ENCODE measurements at places on chromosomes 2 and 18.

DNA sequence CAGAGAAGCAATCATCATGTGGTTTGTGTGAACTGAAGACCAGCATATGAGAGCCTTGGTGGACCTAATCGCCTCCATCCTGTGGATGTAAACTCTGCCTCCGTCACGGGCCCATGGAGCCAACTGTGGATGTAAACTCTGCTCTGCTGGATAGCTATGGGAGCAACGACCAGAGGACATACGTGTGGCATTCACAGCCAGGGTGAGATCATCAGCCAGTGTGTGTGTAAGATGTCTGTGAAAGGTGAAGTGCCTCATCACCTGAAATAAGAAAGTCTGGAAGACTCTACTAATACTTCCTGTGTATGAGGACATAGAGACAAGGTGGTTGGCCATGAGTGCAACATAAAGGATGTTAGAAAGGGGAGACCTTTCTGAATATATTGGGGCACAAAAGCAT is 63.5 kb downstream of the CYB5A start:
- DNase-seq = no peak

DNA sequence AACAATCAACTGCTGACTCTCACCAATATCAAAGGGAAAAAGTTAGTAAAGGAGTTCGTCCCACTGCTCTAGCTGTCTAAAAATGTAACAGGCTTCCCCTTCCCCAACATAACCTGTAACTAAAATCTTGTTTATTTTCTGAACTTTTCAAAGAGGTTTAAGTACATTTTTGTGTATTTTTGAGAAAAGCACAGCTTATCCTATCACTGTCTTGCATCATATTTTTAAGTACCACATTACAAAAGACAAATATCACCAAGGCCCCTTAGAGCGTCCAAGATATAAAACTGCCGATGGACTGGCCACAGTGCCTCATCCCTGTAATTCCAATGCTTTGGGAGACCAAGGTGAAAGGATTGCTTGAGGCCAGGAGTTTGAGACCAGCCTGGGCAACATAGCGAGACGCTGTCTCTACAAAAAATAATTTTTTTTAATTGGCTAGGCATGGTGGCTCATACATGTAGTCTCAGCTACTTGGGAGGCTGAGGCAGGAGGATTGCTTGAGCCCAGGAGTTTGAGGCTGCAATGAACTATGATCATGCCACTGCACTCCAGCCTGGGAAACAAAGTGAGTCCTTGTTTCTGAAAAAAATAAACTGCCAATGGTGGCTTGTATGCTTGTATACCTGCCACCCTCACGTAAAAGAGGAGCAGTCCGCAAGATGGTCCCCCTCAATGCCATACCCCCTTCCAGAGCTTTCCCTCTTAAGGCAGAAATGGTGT is 21.2 kb upstream of the LAPTM4A start:
- no peak for DNase-seq

- DNase-seq = no peak
These were observed 172.2 kb upstream of the MYO3B start for GRCh38 chr2:170005702-170006101.

DNA sequence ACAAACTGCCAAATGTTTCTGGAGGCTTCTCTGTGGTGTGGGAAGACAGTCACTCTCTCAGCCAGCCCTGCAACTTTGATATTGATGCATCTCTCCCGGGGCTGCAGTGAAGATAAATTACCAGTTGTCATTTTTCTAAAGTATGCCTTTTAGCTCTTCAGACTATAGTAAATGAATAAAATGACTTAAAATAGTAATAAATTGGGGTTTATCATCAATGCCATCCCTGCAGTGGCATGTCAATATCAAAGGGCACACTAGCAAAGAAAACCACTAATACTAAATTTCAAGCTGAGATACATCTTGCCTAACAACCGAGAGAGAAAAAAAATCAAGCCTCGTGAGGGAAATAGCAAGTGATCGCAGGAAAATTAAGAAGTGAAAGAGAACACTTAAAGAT is 749.5 kb upstream of the SLC39A10 start:
- no peak for DNase-seq

DNA sequence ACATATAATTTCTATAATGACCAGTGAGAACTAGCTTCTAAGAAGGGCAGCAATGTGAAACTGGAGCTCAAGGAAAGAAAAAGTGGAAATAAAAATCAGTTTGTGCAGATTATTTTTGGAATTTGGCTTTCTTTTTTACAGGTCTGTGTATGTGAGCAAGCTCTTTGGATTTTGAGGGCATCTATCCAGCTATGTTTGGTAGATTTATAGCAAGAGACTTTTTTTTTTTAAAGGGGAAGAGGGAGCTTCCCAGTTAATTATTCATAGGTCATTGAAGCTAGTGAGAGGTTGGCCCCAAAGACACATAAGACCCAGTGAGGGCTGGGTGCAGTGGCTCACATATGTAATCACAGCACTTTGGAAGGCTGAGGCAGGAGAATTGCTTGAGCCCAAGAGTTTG is 24.0 kb upstream of the COLEC12 start:
- no peak for DNase-seq

DNA sequence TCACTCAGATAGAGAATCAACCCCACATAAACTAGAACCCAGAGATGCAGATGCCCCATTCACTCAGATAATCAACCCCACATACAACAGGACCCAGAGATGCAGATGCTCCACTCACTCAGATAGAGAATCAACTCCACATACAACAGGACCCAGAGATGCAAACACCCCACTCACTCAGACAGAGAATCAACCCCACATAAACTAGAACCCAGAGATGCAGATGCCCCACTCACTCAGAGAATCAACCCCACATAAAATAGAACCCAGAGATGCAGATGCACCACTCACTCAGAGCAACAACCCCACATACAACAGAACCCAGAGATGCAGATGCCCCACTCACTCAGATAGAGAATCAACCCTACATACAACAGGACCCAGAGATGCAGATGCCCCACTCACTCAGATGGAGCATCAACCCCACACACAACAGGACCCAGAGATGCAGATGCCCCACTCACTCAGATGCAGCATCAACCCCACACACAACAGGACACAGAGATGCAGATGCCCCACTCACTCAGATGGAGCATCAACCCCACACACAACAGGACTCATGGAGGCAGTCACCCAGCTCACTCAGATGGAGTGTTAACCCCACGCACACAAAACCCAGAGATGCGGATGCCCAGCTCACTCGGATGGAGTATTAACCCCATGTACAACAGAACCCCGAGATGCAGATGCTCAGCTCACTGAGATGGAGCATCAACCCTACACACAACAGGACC is 11.7 kb downstream of the TMEM18 start:
- no peak for DNase-seq

DNA sequence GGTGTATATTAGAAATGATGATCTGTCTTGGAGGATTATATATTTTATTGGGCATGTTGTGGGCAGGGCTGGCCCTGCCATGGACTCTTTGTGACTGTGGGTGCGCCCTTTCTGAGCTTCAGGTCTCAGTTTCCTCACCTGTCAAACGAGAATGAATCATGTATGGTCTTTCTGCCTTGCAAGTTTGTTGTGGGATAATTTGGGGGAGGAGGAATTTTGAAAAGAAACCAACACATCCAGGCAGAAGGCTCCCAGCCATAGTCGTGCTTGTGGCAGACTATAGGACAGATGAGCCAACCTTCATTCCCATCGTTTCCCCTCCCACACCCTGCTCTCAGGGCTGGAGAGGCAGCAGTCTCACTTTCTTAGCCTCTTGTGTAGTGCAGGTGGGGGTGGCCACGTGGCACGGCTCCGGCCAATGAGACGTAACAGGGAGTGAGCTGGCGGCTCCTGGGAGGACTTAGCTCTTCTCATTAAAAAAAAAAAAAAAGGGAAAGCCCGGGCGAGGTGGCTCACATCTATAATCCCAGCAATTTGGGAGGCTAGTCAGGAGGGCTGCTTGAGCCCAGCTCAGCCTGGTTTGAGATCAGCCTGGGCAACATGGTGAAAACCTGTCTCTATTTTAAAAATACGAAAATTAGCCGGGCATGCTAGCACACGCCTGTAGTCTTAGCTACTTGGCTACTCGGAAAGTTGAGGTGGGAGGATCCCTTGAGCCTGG is 63.1 kb downstream of the RHOB start:
- DNase-seq = no peak

GRCh38 chr2:95551055-95551568 is 40.7 kb upstream of the TRIM43 start:
- no peak for DNase-seq

DNA sequence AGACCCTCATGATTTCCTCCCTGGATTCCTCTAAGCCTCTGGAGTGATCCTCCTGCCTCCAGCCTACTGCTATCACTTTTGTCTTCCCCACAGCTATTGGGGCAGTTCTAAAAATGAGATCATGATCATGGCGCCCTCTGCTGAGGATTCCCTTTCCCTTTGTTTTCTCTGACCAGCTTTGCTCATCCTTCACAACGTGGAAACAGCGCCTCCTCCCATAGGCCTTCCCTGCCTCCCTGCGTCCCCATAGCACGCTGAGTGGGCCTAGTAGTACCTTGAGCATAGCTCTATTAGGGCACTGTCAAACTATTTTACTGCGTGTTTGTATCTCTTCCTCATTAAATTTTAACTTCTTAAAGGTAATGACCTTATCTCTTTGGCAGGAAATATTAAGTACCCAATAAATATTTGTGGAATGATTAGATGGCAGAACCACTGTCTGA is 207.0 kb upstream of the FANCL start:
- no peak for DNase-seq

DNA sequence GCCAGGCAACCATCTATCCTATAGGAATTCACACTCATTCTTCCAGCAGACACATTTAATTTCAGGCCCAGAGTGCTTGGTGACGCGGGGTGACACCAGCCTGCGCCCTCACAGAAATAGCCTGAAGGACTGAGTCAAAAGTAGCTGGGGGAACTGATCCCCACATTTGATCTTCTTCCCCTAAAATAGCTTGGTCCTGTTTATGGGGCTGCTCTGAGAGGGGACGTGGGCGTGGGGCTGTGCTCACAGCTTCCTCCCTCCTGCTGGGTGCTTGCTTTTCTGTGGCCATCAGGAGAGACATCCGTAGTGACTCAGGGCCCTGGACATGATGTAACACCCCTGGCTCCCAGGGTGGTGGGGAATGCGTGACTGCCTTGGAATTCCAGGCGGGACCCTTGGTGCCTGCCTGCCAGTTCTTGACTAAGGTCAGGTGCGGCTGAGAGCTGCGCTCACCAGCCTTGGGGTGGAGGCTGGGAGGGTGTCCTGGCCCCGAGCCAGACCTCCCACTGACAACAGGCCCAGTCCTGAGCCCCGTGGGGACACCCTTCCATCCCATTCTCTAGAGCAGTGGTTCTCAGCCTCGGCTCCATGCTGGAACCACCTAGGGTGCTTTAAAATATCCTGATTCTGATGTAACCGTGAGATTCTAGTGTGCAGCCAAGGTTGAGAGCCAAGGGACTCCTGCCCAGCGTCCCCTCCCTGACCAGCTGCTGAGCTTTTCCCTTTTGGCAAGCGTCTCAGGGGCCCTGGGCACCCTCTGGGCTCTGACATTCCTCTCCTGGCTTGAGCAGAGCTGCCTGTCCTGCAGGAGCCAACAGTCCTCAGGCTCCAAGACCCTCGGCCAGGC is 47.4 kb upstream of the SMAD7 start:
- no peak for DNase-seq

- DNase-seq = no peak
These were observed 68.2 kb upstream of the MC2R start for GRCh38 chr18:13983506-13983905.

GRCh38 chr18:23908827-23909226 is 105.7 kb upstream of the TTC39C start:
- DNase-seq = no peak

- DNase-seq = no peak
These were observed 3.1 kb downstream of the CCL20 start for GRCh38 chr2:227816507-227817294.

DNA sequence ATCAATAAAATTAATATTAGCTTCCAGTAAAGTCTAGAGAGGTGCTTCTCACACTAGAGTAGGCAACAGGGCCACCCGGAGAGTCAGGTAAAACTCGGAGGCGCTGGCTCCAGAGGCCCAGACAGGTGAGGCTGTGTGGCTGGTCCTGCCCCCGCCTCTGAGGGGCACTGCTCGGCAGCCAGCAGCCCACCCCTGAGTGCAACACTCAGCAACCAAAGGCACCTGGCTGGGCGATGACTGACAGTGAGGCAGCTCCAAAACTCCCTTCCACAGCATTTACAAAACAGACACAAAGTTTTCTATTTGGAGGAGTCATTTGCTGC is 138.8 kb upstream of the ID2 start:
- no peak for DNase-seq

- DNase-seq = no peak
These were observed 86.8 kb downstream of the VRK2 start for GRCh38 chr2:58133395-58133794.

DNA sequence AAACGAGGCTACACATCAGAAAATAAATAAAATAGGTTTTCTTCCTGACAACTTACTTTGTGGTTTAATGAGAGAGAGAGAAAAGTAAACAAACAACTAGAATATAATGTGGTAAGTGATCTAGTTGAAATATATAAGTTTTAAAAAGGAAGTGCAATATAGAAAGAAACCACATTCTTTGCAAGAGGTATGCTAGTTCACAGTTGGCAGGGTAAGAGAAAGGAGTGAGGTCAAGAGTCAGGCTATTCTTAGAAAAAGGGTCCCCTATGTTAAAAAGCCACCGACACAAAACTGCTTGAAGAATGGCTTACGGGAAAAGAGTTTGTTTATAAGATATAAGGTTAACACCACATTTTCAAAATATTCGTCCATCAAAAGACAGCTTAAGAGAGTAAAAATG is 462.1 kb downstream of the ERBB4 start:
- DNase-seq = no peak

DNA sequence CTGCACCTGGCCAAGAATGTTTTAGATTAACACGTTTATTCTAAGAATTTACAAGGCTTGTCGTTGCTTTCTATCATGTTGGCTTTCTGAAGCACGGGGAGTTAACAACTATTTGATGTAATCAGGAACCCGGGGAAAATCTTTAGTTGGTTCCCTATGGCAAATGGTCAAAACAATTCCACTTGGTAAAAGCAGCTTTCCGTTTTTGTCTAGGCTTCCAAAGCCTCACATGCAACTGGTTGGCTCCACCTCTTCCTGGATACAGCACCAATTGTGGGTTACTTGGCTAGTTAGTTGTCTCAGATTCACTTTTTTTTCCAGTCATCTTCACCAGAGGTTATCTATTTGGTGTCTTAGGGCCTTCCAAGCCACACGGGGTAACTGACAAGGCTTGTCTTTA is 2.8 kb downstream of the COLEC12 start:
- DNase-seq = no peak

- no peak for DNase-seq
These were observed 555 bp downstream of the ALPI start for GRCh38 chr2:232456296-232457120.

- DNase-seq = no peak
These were observed 20.8 kb upstream of the MAL start for GRCh38 chr2:95004711-95005110.

DNA sequence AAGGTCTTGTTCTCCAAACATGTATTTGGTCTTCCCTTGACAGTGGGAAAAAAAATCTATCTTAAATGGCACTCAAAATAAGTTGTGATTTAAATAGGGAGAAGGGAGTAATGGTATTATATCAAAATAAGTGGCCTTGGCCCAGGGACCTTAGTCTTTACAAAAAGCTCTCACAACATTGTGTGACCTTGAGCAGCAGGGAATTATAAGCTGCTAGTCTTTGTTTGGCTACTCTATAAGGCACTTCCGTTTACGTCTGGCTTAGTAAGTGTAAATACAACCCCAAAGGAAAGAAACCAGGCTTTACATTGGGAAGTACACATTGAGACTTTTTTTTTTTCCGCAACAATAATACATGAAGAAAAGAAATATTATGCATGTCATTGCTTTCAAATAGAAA is 734.0 kb upstream of the LINC00305 start:
- no peak for DNase-seq

Data from central memory CD4-positive, alpha-beta T cell (primary cell).